ENCODE measurements at places on chromosomes 2 and 18. TPM values are rescaled to one million over a fixed set of nuclear protein-coding genes. Genes with fewer than 3 reads are reported as not detected.

DNA sequence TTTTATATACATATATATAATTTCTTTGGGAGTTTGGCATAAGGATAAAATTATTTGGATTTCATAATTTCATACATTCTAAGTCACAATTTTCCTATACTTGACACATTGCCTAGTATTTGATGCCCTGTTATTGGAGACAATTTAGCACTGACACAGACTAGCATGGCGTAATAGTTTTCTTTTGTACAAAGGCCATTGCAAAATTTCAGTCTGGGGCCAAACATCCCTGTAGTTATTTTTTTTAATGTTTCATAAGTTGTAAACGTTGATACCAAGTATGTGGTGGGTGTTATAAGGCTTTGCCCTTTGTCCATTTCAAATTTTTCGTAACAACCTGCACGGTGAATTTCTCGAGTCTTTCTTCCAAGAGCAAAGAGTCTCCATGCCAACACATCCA lies 95.7 kb upstream of the NRP2 start:
- no peaks in the 10 kb centered on the region for H3K36me3 ChIP-seq
- H3K4me1 ChIP-seq, result no peaks in the 10 kb centered on the region
- no peak overlapping the region for H3K27ac ChIP-seq
- DNase-seq, result no peak
- H3K27me3 ChIP-seq, result no peaks in the 10 kb centered on the region

- no peak overlapping the region for H3K27ac ChIP-seq
- DNase-seq, result no peak
Observed at GRCh38 chr2:232456296-232457120, 555 bp downstream of the ALPI start.

DNA sequence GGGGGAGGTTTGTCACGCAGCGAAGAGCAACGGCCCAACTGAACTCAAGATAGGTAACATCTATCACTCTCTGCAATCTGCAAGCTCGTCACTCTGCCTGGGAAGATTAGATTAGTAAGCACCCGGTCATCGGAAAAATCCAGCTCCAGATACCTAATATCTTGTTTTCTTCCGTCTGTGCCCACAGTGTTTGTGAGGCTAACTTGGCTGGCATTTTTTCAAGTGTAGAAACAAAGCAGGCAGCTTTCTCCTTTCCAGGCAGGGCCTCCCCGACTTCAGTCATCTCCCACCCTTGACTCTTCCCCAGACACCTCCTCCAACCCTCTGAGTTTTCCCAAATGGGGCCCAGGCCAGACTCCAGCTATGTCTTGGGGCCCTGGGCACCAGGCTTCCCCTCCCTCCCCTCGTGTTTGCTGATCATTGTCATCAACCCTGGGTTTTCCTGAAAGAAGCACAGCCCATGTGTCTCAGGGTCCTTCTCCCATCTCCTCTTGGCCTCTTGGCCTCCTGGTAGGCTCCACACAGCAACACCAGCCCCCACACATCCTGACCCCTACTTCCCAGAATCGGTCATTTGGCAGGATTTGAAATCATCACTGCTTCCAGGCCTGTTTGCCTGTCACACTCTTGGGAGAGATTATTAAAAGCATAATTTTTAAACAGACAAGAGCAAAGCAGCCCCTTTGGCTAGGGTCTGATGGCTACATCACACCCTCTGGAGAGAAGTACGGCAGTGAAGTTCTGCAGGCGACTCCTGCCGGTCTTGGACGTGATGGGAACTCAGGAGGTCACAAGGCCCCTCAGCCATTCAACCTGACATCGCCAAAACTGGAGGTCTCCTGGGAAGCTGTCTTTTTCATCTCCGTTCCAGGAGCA lies 144.9 kb upstream of the ID2 start:
- H3K4me3 ChIP-seq, result no peak overlapping the region
- H3K36me3 ChIP-seq, result no peaks in the 10 kb centered on the region
- no peak overlapping the region for H3K27ac ChIP-seq
- H3K4me1 ChIP-seq, result peaks cover 6% of the 10 kb centered on the region

- H3K27ac ChIP-seq, result peak overlapping the region; percentile 91
- peaks cover 64% of the 10 kb centered on the region for H3K4me1 ChIP-seq
- no peaks in the 10 kb centered on the region for H3K27me3 ChIP-seq
Observed at GRCh38 chr2:126657148-126657635, 1.2 kb downstream of the GYPC start.

DNA sequence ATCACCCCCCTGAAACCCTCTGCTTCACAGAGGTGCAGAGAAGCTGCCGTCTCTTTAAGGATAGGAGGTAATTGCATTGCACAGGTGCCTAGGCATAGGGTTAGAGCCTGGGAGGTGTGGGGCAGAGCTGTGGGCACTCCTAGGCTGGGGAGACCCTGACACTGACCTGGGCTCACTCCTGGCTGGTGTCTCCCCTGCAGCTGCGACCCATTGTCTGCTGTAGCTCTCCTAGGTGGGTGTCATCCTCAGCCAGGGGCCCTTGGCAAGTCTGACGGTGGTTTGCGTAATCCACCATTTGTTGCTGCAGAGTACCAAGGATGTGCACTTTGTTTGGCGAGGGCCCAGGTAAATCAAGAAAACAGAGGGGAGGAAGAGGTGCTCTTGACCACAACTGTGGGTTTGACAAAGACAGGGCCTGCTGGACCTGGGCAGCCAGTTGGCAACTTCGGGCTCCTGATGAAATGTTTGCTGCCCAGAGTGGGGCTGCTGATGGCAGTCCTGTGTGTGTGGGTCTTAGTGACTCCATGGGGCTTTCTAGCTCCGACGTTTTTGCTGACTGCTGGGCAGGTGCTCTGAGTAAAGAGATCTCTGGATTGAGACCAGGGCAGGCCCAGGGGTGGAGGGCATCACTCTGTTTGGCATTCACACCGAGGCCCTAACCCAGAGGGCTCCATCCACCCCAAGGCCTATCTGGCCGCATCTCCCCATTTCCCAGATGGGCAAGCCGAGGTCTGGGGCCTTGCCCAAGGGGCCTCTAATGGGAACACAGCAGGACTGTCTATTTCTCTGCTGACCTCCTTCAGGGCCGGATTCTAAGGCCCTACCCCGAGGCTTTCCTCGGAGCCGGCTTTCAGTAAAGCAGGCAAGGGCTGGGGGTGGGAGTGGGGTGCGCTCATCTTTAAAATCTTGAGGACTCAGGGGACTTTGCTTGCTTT lies 67.7 kb downstream of the EDAR start:
- no peak overlapping the region for H3K4me3 ChIP-seq
- H3K27ac ChIP-seq, result no peak overlapping the region
- H3K4me1 ChIP-seq, result no peaks in the 10 kb centered on the region
- no peaks in the 10 kb centered on the region for H3K27me3 ChIP-seq
- DNase-seq, result no peak
- H3K36me3 ChIP-seq, result no peaks in the 10 kb centered on the region

DNA sequence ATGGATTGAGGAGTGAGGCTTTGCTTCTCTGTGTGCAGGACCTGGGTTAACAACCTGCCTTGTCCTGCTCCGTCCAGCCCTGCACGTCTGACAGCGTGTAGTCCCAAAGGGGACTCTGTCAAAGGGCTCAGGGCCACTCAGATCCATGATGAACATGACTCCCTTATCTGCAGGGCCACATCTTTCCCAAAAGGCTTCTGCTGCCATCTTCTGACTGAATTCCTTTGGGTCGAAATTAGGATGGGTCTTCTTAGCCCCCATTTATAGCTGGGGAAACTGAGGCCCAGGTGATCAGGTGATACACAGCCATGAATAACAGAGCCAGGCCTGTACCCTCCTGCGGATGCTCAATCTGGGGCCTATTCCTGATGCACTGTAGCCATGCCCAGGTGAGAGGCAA lies 109.2 kb downstream of the CELF4 start:
- no peak overlapping the region for H3K4me3 ChIP-seq
- no peaks in the 10 kb centered on the region for H3K27me3 ChIP-seq
- H3K4me1 ChIP-seq, result peaks cover 4% of the 10 kb centered on the region

DNA sequence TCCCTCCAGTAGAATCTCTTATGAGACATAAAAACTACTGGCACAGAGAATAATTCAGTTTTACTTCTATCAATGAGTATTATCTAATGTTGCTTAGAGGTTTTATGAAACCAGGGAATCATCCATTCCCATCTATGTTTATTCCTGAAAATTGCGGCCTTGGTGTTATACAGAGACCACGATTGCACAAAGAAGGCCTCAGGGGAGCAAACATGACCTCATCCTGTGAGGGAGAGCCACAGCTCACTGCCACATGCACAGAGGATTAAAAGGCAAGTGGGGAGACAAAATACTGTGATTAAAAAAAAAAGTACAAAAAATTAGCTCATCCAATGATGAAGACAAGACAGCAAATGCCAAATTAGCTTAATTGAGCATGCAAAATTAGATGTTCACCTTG lies 111.8 kb upstream of the SLC35G4 start:
- no peak for DNase-seq
- H3K27me3 ChIP-seq, result no peaks in the 10 kb centered on the region
- no peak overlapping the region for H3K27ac ChIP-seq
- peaks cover 4% of the 10 kb centered on the region for H3K4me1 ChIP-seq
- H3K4me3 ChIP-seq, result no peak overlapping the region

GRCh38 chr2:152961351-152961750 lies 242.9 kb downstream of the ARL6IP6 start:
- H3K36me3 ChIP-seq, result no peaks in the 10 kb centered on the region
- H3K4me1 ChIP-seq, result no peaks in the 10 kb centered on the region
- no peaks in the 10 kb centered on the region for H3K27me3 ChIP-seq
- DNase-seq, result no peak
- no peak overlapping the region for H3K4me3 ChIP-seq

DNA sequence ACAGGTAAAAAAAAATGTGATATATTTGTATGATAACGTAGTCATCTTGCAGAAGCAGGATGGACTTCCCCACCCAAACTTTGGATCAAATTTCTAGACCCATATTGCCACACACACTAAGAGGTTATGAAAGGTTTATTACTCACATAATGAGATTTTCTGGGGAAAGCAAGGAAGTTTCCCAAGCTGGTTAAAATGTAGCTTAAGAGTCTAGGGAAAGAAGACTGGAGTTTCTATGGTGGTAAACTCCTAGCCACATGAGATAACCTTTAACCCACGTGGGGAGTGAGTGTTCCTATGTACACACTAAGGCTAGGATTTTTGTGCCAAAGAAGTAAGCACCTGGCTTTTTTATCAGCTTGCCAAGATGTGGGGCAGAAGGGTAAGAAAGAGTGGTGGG lies 335.7 kb upstream of the UBE2E3 start:
- no peak overlapping the region for H3K27ac ChIP-seq
- H3K27me3 ChIP-seq, result no peaks in the 10 kb centered on the region
- no peak for DNase-seq
- no peaks in the 10 kb centered on the region for H3K36me3 ChIP-seq

DNA sequence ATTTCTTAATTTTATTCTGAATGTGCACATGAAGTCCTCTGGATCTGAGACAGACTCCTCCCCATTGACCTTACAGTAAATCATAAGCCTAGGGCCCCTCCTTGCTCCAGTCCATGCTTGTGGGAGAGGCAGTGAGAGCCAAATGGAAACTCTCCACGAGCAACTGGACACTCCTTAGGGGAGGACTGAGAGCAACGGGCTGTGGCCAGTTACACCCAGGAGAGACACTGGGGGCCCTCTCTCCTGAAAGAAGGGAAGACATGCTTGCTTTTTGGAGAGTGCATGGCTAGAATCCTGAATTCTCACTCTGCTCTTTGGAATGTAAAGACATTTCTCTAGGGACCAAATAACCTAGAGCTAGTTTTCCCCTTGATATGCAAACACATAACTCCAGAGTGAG lies 49.0 kb upstream of the BIN1 start:
- H3K4me3 ChIP-seq, result no peak overlapping the region
- no peak for DNase-seq
- no peaks in the 10 kb centered on the region for H3K27me3 ChIP-seq
- H3K4me1 ChIP-seq, result no peaks in the 10 kb centered on the region
- no peak overlapping the region for H3K27ac ChIP-seq

DNA sequence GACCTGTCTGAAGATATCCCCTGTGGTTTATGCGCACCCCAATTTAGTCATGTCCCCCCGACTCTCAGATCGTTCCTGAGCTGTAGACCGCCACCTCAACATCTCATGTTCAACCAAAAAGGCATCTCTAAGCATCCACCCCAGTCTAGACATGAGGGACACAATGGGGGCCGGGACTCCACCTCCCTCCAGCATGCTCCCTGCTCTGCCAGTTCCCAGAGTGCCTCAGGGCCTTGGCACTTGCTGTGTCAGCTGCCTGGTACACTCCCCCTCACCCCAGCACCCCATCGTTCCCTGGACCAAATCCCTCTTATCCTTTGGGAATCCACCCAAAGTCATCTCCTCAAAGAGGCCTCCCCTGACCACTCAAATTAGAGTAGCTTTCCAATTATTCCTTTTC lies 22.2 kb downstream of the TNS1 start:
- H3K4me3 ChIP-seq, result no peak overlapping the region
- peaks cover 6% of the 10 kb centered on the region for H3K36me3 ChIP-seq
- DNase-seq, result no peak
- H3K4me1 ChIP-seq, result peaks cover 27% of the 10 kb centered on the region
- H3K27ac ChIP-seq, result no peak overlapping the region

GRCh38 chr2:190533968-190534309 lies 583 bp downstream of the NEMP2 start:
- H3K27me3 ChIP-seq, result no peaks in the 10 kb centered on the region
- DNase-seq, result no peak
- H3K36me3 ChIP-seq, result no peaks in the 10 kb centered on the region
- H3K27ac ChIP-seq, result peak overlapping the region; percentile 97
- peaks cover 34% of the 10 kb centered on the region for H3K4me1 ChIP-seq

GRCh38 chr2:109017017-109017416 lies 28.0 kb upstream of the EDAR start:
- no peaks in the 10 kb centered on the region for H3K4me1 ChIP-seq
- H3K27me3 ChIP-seq, result no peaks in the 10 kb centered on the region
- H3K27ac ChIP-seq, result no peak overlapping the region
- no peaks in the 10 kb centered on the region for H3K36me3 ChIP-seq

- DNase-seq, result no peak
- H3K4me3 ChIP-seq, result no peak overlapping the region
- no peaks in the 10 kb centered on the region for H3K36me3 ChIP-seq
- H3K27me3 ChIP-seq, result no peaks in the 10 kb centered on the region
- no peaks in the 10 kb centered on the region for H3K4me1 ChIP-seq
Observed at GRCh38 chr2:173298536-173299097, 56.1 kb upstream of the CDCA7 start.

GRCh38 chr2:176078541-176079284 lies 5.0 kb downstream of the EVX2 start:
- peaks cover 77% of the 10 kb centered on the region for H3K27me3 ChIP-seq
- no peak overlapping the region for H3K27ac ChIP-seq
- H3K4me3 ChIP-seq, result no peak overlapping the region
- no peaks in the 10 kb centered on the region for H3K36me3 ChIP-seq
- no peak for DNase-seq

DNA sequence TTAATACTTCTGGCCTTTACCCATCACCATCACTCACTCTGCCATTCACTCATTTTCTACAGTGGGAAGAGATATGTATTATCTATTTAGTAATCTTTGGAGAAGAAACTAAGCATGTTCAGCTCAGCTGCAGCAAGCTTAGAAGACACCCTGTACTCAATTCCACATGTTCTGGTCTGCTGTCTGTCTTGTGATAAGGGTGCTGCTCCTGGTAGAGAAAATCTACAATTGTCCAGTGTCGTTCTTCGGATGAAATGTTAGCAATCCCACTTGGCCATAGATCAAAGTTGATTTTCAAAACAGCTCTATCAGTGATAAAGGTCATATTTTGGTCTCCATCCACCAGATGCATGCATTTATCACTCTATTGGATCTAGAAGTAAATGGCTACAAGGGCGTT lies 337.1 kb downstream of the LRRTM4 start:
- no peaks in the 10 kb centered on the region for H3K36me3 ChIP-seq
- H3K4me1 ChIP-seq, result no peaks in the 10 kb centered on the region
- no peaks in the 10 kb centered on the region for H3K27me3 ChIP-seq
- H3K4me3 ChIP-seq, result no peak overlapping the region

DPP10 gene
- not detected for total RNA-seq

CPLX4 gene
- not detected for total RNA-seq

MYOM1 gene
- total RNA-seq, result 27.2 TPM

RESP18 gene
- not detected for total RNA-seq

DSG4 gene
- total RNA-seq, result not detected

TUBA3D gene
- not detected for total RNA-seq

ST6GAL2 gene
- total RNA-seq, result 71.1 TPM

GAREM2 gene
- total RNA-seq, result 5.6 TPM
